ENCODE measurements at places on chromosomes 16 and 17.

DNA sequence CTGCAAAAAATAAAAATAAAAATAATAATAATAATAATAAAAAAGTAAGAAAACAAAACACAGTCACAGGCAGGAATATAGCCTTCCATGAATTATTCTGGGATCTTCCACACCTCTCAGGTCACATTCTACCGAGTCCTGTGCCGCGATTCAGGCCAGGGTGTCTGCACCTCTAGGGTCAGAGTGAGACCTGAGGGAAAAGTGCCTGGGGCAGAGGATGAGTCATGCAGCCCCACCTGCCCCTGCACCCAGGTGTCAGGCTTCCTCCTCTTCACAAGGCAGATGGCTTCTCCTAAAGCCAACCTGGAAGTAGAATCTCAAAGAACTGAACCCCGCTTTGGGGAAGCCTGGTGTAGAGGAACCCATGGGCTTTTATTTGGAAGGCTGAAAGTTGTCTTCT, 283.7 kb downstream of the CPPED1 start:
- no peak for DNase-seq

DNA sequence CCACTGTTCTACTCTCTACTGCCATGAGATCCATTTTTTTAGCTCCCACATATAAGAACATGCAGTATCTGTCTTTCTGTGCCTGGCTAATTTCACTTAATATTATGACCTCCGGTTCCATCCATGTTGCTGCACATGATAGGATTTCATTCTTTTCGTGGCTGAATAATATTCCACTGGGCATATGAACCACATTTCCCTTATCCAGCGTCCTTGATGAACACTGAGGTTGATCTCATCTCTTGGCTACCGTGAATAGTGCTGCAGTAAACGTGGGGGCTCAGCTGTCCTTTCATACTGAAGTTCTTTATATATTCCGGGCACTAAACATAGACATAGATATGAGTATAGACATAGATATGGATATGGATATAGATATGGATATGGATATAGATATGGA, 109.3 kb upstream of the TNRC6C start:
- DNase-seq = no peak

GRCh38 chr17:4598776-4599504, 14.6 kb downstream of the SMTNL2 start:
- no peak for DNase-seq

DNA sequence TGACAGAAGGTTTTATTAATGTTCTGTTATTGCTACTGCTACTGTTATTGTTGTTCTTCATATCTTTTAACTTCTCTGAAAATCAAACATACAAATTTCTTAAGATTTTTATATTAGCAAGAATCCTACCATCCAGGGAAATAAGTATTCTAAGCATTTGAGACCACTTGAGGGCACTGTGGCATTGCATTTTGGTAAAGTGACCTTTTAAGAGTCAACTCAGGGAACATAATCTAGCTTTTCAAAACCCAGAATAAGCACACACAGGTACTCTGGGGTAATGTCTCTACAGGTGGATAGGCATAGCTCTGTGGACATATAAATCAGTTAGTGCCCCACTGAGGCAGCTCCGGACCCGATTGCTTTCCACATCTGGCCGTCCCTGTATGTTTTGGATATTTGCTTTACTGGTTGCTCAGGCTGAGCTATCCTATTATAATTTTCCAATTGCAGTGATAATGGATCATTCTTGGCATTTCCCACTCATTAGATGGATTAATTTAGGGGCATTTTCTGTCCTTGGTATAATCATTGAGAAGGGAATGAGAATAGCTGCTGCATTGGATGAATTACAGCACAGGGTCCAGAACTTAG, 1425.1 kb upstream of the CDH8 start:
- no peak for DNase-seq

- DNase-seq = no peak
These were observed 84.7 kb upstream of the CLEC3A start for GRCh38 chr16:77937473-77938149.

DNA sequence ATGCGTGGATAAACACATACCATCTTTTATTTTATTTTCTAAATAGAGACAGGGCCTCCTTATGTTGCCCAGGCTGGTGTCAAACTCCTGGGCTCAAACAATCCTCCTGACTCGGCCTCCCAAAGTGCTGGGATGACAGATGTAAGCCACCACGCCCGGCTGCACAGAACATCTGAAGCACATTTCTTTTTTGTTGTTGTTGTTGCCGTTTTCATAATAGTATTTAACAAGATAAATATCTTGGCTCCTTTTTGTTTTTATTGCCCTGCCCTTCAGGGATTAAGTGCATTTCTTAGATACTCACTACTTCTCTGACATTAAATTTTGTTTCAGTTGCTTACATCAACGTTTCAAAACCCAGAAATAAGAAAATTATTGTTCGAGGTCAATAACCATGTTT, 37.4 kb downstream of the ANKRD11 start:
- no peak for DNase-seq

GRCh38 chr16:54444851-54445458, 158.4 kb upstream of the IRX3 start:
- no peak for DNase-seq

DNA sequence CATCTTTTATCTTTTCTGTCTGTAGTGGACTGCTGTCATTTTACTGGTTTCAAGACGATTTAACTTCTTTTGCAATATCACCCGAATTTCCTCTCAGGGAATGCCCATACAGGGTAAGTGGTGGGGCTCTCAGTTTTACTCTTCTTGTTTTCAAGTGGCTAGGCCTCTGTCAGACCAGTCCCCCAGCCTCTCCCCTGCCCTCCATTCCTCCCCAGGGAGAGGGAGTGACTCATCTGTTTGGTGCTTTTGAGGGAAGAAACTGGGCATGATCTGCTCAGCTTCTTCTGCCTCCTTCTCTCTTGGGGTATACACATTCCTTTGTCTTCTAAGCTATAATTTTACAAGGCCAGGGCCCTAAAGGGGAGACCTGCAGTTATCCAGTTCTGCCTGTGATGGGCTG, 332.0 kb downstream of the CBLN1 start:
- no peak for DNase-seq

DNA sequence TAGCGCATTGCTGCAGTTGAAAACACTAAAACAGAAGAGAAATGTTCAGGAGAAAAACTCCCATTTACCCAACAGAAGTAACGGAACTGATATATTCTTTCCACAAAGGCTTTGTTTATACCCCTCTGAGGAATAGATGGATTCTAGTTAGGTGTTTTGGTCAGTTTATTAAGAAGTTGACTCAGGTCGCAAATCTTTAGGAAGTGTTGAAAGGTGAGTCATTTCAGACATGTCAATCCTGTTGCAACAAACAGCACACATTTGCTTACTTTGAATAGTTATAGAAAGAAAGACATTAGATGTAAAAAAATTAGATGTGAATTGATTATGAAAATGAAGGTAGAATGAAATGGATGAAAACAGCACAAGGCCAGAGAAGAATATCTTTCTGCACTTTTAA, 941.0 kb downstream of the KCNJ2 start:
- no peak for DNase-seq

GRCh38 chr16:782766-783403, 5.3 kb downstream of the RPUSD1 start:
- DNase-seq = no peak

DNA sequence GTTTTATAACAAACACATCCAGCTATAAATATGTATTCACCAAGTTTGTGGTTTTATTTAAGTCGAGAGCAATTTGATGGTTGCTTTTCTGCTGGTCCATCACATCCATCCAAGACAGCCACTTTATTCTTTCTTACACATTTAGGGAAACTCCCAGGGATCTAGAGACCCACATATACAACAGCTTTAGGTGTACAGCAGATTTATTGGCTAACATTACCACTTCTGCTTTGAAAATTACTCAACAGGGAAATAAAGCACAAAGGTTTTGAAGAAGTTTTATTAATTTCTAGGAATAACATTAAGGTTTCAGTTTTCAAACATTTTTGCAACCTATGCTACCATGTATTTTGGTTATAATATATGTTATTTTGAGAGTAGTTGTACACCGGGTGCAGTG, 6.9 kb downstream of the ERCC4 start:
- DNase-seq = no peak

GRCh38 chr16:86479419-86479818, 30.9 kb upstream of the FOXF1 start:
- no peak for DNase-seq

DNA sequence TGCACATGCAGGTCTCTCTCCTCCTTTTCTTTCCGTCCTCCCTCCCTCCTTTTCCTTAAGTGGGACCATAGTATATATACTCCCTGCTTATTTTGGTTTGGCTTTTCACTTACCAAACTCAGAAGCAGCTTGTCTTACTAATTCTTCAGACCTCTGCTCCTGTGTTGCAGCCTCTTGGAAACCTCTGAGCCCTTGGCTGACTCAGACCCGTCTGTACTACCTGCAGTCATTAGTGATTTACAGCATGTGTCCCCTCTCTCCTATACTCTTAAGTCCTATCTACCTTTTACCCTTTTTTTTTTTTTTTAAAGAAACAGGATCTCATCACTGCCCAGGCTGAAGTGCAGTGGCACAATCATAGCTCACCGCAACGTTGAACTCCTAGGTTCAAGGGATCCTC, 207.0 kb downstream of the STX8 start:
- DNase-seq = no peak

DNA sequence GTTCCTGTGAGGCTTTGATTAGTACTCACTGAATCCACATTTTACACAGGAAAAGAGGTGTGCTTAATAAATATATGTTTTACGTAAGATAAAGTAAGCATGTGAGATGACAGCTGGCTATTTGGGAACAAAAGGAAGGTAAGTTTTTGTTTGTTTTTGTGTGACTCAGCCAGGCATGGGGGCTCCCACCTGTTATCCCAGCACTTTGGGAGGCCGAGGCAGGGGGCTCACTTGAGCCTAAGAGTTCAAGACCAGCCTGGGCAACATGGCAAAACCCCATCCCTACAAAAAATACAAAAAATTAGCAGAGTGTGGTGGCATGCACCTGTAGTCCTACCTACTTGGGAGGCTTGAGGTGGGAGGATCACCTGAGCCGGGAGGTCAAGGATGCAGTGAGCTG, 17.9 kb downstream of the GPR142 start:
- DNase-seq = no peak

- no peak for DNase-seq
These were observed 26.3 kb downstream of the ZC3H18 start for GRCh38 chr16:88596483-88596882.

DNA sequence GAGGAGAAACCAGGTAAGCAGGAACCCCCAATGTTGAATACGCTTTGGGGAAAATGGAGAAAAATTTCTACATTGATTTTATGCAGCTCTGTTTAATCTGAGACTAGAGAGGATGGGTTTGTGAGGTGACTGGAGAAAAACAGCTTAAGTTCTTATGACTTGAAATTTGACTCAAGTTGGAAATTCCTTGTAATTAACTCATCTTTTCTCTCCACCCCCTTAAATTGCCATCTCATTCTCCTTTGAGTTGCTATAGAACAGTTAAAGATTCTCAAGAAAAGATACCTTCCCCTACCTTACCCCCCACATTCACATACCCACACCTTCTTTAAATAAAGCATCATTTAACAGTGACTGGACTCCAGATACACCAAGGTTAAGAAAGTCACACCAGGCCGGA, 24.2 kb downstream of the ZNRF1 start:
- DNase-seq = no peak

DNA sequence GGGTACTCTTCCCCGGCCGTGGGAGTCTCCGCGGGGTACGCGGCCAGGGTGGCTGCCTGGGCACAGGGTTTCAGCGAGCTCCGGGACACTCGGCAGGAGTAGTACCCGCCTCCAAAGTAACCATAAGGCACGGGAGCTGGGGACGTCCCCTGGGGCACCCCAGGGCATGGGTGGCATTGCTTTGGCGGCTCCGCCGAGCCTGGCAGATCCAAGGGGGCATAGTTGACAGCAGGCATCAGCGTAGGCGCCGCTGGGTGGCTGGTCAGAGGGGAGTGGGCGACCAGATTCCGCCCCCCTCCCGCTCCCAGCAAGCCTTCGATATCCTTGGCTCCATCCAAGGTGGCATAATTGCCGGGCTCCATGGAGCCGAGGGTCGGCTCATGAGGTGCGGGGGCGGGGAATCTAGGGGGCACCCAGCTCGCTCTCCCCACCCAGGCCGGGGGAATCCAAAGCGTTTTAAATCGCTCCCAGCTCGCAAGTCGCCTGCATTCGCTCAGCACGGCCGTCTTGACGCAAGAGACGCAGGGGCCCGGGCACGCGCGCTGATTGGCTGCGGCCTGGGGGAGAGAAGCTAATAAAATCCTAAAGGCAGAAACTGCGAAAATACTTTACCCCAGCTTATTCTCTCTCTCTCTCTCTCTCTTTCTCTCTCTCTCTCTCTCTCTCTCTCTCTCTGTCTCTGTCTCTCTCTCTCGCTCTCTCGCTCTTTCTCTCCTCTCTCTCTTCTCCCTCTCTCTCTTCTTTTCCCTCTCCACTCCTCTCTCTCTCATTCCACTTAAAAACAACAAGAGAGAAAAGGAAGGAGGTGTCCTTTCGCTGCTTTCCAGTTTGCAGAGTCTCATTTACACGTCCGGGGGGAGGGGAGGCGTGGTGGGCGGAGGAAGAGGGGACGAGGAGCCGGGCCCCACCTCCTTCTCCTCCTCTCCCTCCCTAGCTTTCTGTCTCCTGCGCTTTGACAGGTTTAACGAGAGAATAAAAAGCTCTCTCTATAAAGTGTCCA, at the start of gene HOXB13:
Gene HOXB13 (minus strand): TSS at position 519 of the 1,000 bp plus-strand sequence. CDS start 157 bp downstream, at position 362.
- DNase-seq = no peak

GRCh38 chr16:73339821-73340220, 291.9 kb upstream of the ZFHX3 start:
- DNase-seq = no peak

DNA sequence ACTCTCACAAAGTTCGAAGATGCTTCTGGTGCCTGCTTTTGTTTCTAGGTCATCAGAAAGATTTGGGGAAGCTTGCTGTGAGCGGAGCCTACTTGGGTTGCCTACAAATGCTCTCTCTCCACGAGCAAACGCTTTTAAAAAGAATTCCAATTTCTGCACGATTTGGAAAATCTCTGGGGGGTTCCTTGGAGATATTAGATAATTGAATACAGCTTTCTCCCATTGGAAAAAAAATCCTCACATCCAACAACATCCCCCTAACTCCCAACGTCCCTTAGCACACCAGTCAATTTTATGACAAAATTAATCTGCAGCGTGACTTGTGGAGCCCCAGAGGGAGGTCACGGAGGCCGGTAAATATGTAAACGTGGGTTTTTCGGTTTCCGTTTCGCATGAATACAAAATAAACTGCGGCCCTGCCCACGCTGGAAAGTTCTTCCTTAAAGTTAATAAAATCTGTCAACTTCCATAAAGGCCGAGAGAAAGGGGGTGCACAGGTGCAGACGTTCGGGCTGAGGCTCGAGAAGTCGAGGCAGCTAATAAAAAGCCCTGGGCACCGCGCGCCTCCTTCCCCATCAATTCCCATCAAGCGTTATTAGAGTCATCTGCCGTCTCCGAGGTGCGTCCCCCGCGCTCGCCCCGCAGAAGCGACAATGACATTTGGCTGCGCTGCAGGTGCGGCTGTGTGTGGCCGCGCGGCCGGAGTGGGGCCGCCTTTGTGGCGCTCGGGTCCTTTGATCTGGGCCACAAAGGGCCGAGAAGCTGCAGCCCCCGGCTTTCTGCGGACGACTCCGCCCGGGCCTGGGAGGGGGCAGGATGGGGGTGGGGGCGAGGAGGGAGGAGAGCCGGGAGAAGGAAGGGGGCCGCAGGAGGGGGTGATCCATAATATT, 37.6 kb downstream of the SALL1 start:
- no peak for DNase-seq

GRCh38 chr17:28404812-28405570, 1.0 kb downstream of the SLC46A1 start:
- no peak for DNase-seq
